ENCODE measurements at places on chromosomes 1 and 21.
A peak's percentile ranks its signal among the peaks of the same experiment; 100 is the strongest.

DNA sequence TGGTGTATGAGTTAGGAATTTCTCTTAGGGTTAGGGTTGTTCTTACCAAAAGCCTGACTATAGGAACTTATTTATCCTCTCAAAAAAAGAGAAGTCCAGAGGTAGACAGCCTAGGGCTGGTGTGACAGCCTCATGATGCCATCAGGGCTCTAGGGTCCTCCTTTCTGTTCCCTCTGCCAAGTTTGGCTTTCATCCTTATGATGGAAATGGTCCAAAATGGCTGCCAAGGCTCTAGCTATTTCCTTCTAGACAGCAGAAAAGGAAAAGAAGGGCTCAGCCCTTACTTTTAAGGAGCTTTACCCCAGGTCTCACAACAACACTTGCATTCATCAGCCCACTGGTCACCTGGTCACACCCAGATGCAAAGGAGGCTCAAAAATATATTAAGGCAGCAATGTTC, 44.5 kb downstream of the IL12RB2 start:
- no peak for DNase-seq

GRCh38 chr1:228147768-228148167, 2.0 kb upstream of the GJC2 start:
- no peak for DNase-seq

DNA sequence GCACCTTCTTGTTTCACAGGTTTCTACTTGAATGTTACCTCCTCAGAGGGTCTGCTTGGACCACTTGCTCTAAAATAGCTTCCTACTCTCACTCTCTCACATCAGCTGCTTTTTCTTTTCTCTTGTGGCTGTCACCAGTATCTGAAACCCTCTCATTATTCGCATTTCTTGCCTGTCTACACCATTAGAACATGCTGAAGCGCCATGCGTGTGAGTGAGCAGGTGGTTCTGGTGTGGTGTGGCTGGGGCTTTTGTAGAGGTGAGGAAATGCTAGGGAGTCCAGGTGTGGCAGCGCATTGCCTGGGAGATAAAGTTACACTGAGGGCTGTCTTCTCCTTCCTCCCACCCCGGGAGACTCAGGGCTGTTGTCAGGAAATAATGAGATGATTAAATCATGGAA, 4.1 kb downstream of the ZNF362 start:
- peak; percentile 59 for DNase-seq

- no peak for DNase-seq
Measured at GRCh38 chr1:190474650-190475211, 2.9 kb downstream of the BRINP3 start.

GRCh38 chr21:46551636-46552241, 53.1 kb downstream of the S100B start:
- no peak for DNase-seq

GRCh38 chr1:56429288-56429687, 150.1 kb downstream of the PLPP3 start:
- DNase-seq, result no peak

DNA sequence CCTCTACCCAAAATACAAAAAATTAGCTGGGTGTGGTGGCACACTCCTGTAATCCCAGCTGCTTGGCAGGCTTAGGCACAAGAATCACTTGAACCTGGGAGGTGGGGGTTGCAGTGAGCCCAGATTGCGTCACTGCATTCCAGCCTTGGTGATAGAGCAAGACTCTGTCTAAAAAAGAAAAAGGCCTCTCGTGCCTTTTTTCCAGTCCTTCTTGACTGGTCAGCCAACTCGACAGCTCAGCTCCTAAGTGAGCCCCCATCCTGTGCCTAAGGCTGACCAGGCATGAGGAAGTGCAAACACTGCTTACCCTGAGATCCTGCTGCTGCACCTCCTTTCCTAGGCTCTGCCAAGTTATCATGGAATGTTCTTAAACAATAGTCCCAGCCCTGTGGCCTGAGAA, 10.1 kb upstream of the PROK1 start:
- no peak for DNase-seq

- no peak for DNase-seq
Measured at GRCh38 chr1:96338622-96339021, 383.0 kb upstream of the PTBP2 start.

DNA sequence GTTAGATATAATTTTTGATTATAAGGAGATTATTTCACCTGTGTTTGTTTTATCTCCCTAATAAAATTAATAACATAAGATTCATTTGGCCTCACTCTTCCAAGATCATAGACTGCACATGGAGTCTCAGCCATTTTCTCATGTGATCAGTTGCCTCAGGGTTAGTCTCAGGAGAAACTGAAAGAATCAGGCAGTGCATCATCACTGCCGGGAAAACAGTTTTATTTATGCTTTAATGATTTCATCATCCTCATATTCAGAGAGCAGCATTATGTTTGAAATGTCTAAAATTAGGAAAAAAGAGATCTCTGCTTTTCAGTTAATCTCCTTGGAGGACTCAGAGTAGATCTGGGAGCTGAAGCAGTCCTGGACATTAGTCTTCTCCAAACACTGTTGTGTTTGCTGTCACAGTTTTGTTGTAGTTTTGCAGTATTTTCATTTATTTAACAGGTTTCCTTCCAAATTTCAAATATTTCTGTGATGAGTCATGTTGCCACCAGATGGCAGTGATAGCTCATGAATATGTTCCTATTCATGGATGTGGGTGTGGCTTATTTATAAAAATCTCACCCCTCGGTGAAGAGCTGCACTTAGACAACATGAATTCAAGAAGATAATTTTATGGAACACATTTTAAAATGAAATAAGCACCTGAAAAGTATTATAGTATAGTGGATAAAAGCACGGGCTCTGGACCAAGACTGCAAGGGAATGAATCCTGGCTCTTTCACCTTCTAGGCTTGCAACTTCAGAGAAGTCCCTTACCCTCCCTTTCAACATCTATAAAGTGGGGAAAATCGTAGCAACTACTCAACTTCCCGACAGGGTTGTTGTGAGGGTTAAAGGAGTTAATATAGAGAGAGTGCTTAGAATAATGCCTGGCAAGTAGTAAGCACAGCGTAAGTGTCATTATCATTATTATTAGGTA, 31.2 kb downstream of the CHD1L start:
- peak; percentile 53 for DNase-seq

DNA sequence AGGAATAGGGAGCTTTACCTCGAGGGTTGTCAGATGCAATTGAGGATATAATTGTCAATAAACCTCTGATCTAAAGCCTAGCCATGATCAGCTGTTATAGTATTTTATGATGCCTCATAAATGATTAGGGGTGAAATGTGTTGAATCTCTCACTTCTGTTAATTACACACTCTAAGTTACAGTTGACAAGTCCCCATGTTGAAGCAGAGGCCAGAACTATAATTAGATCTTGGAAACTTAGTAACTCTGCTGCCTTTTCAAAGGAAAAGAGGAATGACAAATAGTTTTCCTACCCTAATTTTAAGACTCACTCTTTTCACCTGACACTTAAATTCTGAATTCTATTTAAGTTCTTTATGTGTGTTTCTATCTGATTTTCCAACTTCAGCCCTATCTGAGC, 33.8 kb downstream of the CCSAP start:
- DNase-seq, result no peak
